ENCODE measurements at places on chromosomes 7 and 10.

DNA sequence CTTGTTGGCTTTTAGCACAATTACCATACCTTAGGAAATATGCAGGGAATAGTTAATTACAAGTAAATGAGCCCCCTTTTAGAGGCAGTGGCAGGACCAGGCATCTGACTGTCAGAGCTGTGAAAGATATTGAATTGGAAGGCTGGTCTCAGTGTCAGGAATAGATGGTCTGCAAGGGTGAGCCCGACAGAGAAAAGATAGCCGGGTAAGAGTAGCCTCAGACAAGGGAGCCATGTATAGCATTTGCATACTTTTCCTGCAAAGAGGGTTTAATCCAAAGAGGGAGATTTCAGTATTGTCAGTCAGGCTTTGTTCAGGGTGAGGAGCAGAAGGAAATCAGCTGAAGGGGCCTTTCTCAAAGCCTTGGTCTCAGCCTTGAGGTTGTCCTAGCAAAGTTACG lies 128.9 kb upstream of the FZD1 start:
- no peak for DNase-seq

DNA sequence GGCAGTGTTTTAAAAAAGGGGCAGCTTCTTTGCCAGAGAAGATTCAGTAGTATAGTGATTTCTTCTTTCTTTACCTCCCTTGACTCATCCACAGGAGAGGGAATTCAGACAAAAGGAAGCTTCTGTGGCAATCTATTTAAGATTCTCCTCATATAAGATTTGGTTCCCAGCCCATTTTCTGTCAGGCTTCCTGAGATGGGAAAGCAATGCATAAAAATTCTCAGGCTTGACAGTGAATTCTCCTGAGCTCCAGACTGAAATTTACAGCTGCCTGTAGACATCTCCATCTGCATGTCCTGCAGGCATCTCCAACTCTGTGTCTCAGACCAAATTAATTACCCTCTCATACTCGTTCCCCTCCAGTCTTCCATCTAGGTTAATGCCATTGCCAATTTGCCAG lies 72.8 kb downstream of the TSPAN12 start:
- peak; percentile 60 for DNase-seq

DNA sequence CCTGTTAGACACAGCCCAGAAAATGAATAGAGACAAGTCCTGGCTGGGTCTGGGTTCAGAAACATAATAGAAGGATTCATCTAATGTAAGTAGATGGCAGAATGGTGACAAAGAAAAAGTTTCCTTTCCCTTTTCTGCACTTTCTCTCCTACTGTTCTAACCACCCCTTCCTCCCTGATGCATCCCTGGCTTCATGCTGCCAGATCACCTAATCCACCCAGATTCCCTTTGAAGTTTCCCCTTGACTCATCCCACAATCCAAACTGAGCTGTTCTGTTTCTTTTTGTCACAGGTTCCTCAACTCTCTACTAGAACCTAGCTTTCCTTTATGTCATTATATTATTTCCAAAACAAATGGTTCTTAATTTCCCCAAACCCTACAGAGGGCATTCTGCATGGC lies 1.1 kb upstream of the MACC1 start:
- DNase-seq = no peak

DNA sequence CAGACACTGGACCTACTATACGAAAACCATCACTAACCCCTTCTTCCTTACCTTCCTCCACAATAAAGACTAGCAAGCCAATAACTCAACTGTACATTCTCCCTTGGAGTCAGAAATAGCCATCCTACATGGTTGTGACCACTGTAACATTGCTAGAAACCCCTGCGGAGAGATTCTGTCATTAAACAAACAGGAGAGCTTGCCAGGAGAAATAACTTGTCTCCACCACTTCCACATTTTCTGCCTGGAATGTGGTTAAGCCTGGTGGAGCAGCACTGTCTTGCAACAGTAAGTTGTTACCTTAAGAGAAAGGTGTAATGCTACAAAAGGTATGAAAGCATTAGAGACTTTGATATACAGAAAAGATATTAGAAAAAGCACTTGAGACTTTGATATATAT lies 45.8 kb downstream of the THSD7A start:
- DNase-seq = no peak

GRCh38 chr10:116768786-116769185 lies 26.4 kb upstream of the HSPA12A start:
- no peak for DNase-seq

DNA sequence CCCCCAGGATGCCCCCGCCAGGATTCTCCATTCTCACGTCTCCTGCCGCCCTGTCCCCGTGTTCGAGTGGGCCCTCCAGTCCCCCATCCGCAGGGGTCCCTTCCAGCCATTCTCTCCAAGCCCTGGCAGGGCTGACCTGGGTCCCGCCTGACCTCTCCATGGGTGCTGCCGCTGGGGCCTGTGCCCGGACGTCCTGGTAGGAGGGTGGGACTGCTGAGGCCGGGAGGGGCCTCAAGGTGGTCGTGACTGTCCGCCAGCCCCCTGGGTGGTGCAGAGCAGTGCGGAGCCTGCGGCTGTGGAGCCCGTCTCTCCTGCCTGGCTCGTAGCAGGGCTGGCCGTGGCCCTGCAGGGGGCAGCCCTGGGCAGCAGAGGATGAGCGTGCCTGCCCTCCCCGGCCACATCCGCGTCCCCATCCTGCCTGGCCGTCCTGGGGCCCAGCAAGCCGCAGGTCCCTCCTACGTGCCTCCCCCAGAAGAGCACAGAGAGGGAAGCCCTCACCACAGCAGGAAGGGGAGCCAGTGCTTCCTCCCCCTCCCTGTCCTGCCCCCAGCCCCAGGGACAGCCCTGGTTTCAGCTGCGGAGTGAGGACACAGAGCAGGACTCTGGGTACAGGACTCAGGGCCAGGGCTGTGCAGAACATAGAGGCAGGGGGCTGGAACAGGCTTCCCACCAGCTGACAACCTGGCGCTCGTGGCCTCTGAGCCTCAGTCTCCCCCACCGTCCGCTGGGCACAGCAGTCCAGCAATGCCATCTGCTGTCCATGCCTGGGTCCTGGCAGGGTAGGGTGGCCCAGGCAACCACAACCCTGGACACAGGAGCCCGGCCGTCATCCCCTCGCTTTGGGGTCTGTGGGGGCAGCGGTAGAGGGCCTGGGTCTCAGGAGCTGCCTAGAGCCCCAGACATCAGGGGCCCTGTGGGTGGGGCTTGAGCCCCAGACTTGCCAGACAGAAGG lies 1.5 kb upstream of the GRIFIN start:
- peak; percentile 20 for DNase-seq

DNA sequence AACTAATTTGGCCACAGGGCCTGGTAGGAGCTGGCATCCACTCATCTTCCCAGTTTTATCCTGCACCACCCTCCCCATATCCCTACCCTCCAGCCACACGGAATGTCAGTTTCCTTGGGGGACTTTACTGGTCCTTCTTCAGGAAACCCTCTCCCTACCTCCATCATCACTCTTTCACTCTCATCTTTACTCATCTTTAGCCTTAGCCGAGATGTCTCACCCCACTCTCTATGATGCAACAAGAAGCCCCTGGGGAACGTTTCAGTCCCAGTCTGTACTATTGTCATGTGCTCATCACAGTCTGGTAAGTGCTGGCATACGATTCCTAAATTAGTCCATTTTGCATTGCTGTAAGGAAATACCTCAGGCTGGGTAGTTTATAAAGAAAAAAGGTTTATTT lies 34.9 kb upstream of the TMEM248 start:
- no peak for DNase-seq

DNA sequence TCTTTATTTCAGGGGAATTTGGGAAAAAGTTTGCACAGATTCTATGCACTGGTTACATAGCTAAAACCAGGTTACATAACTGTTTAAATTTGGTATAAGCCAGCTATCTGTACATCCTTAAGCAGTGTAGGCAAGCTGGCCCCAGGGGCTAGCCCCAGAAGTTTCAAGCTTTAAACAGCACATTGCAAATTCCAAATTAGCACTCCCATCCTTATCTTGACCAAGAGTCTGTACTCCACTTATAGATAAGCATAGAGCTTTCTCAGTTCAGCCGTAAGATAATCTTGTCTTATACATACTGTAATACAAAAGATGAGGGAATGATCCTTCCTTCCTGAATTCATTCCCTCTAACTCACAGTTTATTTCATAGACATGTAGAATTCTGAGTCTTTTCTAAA lies 109.3 kb downstream of the SPAG6 start:
- no peak for DNase-seq
